Renal cortex interstitium (tissue), 15 donors: ENCODE measurements at places on chromosomes 4 and X. TPM values are rescaled to one million over a fixed set of nuclear protein-coding genes. Genes with fewer than 3 reads are reported as not detected.

Gene SPIN2A
- polyA plus RNA-seq: 3.6 TPM

Gene RASGEF1B
- polyA plus RNA-seq: 13.0 TPM

Gene PPARGC1A
- polyA plus RNA-seq: 23.3 TPM

Gene CXorf58
- 0.06 TPM for polyA plus RNA-seq

Gene SSX1
- polyA plus RNA-seq: not detected

Gene SASH3
- 2.5 TPM for polyA plus RNA-seq

Gene PDZD4
- polyA plus RNA-seq: 7.2 TPM

Gene GASK1B
- polyA plus RNA-seq: 27.2 TPM

Gene FAM47E
- polyA plus RNA-seq: 5.0 TPM

Gene SLC16A2
- 33.0 TPM for polyA plus RNA-seq

Gene POF1B
- polyA plus RNA-seq: 0.33 TPM

Gene KIAA1210
- polyA plus RNA-seq: 1.7 TPM

Gene ATP10D
- polyA plus RNA-seq: 40.0 TPM

Gene SHOX
- polyA plus RNA-seq: 0.13 TPM

Gene TMEM154
- 1.4 TPM for polyA plus RNA-seq

Gene SOX3
- not detected for polyA plus RNA-seq
